ENCODE measurements at places on chromosomes 13 and 19.

DNA sequence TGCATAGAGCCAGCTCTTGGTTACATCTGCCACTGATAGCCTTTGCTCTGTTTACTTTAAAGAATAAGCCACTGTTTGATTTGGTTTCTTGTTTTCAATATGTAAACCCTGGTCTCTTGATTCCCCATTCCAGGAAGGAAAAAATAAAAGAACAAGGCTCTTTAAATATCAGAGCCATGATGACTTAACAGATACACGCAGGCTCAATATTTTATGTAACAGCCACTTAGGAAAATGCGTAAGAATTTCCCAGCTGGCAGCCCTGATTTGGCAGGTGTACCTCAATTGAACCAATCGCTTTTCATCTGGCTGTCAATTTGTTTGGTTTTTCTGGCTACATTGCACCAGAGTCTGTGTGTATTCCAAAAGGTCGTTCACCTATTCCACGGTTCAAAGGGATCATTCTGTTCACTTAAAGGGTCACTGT, 65.6 kb downstream of the IRS2 start:
- no peak for DNase-seq

DNA sequence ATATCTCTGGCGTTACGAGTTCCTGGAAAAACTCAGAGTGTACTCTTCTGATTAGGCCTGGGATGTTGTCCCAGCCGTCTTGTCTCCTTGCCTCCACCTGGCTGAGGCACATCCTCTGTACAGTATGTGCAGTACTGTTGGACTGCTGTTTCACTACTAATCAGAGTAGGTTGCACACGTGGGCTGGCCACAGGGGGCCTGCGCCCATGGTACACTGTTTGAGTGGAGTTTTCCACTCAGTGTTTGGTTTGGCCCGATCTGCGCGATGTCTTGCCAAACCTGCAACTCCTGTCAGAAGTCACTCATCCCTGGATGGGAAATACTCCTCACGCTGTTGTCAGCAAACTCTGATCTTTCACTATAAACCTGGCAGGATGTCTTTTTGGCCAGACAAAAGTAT, 189.6 kb upstream of the CSNK1A1L start:
- DNase-seq: no peak

DNA sequence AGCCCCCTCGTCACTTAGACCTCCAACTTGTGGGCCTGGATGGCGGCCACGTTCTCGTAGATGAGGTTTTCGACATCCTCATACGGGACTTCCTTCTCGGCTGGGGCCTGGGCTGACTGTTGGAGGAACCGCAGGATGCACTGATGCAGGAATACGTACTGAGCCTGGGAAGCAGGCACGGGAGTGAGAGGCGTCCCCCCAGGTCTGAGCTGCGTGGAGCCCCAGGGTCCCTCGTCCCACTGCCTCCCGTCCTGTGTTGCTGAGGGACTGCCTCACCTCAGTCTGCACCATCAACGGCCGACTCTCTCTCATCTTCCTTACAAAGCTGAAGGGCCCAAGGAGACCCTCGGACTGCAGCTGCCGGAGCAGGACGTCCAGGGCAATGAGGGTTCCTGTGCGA, 1.7 kb upstream of the SYT5 start:
- DNase-seq: no peak

DNA sequence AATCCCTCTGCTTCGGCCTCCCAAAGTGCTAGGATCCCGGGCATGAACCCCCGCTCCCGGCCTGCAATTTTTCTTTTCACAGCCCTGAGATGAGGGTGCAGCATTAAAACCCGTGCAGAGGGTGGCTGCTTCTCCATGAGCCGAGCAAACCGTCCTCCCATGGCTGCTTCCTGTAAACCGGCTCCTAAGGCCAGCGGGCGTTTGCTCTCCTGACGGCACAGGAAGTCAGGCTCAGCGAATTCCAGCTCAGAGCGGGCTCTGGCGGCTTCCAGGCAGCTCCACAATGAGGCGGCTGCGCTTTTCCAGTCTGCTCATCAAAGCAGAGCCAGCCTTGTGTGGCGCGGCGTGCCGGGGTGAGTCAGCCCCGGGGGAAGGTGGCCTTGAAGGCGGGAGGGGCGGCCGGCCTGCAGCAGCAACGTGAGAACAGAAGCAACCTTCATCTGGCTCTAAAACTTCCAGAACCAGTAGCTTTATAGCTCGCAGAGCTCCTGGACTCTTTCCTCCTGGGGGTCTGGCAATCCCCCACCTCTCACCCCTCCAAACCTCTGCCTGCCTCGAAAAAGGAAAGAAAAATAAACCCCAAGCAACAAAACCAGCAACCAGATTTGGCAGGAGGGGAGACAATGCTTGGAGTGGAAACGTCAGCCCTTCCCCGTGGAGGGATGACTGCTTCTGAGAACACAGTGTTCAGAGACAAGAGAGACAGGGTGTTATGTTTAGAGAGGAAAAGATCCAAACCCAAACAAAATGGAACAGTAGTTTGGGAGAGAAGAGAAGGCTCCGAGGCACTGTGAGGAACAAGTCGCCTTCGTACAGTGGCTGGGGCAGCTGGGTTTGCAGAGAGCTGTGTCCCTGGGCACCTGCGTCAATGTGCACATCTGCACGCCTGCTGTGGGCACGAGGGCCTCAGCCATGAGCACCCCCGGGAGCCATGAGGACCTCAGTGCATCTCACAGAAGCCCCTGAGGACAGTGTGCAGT, 67.8 kb downstream of the GADD45B start:
- DNase-seq: peak; percentile 88

DNA sequence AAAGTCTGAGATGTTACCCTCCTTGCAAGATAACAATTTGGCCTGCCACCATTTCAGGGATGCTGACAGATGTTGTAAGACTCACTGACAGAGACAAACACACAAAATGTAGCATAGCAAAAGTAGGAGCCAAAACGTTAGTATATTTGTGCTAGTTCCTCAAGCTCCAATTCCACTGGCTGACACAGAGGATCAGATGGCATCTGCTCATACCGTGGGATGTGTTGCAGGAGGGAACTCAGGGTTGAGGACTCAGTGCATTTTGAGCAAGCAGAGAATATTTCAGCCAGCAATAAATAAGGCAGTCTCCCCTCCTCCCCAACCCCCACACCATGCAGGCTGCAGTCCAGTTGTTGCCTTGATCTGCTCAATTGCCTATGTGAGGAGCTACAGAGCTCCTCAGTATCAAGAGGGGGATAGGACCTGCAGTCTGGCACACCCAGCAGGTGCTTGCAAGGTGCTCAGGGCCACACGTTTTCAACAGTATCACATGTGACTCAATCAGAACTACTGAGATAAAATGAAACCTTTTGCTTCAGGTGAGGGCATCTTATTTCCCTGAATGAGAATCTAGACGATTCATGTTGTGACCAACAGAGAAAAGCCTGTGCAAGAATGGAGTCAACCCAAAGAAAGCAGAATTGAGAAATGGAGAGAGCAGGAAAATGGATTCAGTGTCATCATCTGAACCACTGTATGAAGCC, 23.6 kb upstream of the LRCH1 start:
- DNase-seq: no peak

- no peak for DNase-seq
Observed at GRCh38 chr13:83995930-83996329, 113.7 kb upstream of the SLITRK1 start.

DNA sequence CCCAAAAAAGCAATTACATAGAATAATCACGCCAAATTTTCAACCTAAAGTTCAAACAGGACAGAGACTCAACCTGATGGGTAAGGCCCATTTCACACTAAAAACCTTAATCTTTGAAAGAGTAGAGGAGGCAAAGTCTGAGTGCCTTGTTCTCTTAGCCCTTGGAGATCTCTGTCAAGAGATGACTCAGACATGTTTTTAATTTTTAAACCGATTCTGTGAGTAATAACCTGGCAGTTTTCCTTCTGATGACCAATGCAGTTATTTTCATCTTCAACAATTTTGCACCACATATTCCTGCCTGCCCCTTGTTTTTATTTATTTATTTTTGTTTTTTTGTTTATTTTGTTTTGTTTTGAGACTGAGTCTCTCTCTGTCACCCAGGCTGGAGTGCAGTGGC, 11.5 kb upstream of the TNFSF9 start:
- no peak for DNase-seq

DNA sequence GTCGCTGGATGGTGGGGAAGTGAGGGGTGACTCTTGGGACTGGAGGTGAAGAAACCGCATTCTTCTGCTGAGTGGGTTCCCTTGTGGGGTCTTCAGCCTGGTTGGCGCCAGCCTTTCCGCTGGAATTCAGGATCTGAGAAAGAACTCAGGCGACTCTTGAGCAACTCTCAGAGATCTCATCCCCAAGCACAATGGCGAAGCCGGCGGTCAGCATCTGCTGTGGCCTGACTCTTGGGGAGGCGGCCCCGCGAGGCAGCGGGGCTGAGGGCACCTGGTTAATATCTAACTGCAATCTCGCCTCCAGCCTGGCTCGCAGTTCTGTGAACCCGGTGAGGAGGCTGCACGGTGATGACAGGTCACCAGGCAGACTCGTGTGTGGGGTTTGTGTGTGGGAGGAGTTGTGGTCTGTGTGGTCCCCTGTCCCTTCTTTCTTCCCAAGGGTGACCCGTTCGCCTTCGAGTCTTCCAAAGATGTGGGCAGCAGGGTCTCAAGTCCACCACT, 883 bp downstream of the ZNF441 start:
- DNase-seq: no peak

DNA sequence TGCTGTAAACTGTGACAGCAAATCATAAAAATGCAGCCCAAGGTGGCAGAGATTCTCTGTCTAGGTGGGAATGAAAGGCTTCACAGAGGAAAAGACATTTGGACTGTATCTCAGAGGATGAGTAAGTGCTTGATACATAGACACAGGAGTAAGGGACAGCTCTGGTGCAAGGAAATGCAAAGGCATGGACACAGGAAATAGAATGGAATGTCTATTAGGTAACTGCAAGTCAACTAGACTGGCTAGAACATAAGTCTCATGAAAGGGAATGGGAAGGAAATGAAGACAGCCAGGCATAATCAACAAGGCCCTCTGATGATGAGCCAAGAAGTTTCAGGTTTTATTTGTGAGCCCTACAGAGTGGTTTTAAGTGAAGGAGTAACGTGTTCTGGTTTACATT, 321.7 kb downstream of the SUCLA2 start:
- DNase-seq: no peak

- DNase-seq: no peak
Observed at GRCh38 chr19:4583961-4584669, 24.6 kb upstream of the SEMA6B start.

GRCh38 chr13:26964278-26965250, 204.0 kb upstream of the GPR12 start:
- DNase-seq: no peak

- DNase-seq: no peak
Observed at GRCh38 chr13:60143775-60144174, 20.0 kb downstream of the DIAPH3 start.
